ENCODE measurements at places on chromosomes 3 and 15. TPM values are rescaled to one million over a fixed set of nuclear protein-coding genes. Genes with fewer than 3 reads are reported as not detected.

INO80 gene
- 21.8 TPM for total RNA-seq

ADAMTS7 gene
- total RNA-seq: 0.43 TPM

CCDC54 gene
- total RNA-seq: not detected

C15orf62 gene
- 1.2 TPM for total RNA-seq

FANCD2 gene
- total RNA-seq: 60.8 TPM

UBAP1L gene
- 3.0 TPM for total RNA-seq

DNA sequence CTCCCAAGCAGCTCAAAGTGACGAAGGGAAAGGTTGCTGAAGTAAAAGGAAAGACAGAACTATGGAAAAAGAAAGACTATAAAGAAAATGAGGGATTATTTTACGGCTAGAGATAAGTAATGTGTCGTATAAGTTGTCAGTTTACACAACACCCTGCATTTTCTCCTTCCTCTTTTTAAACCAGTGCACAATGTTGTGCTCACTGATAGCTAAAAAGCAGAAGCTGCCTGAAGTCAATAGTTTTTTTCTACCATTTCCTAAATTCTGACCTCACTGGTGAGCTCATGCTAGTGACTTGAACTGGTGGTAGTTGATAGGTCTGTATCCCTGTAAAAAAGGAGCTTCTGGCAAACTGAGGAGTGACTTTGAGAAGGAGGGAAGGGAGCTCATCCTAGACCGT, 368.6 kb upstream of the GBE1 start:
- no peak overlapping the region for H3K27ac ChIP-seq
- no peaks in the 10 kb centered on the region for H3K4me1 ChIP-seq
- H3K36me3 ChIP-seq: no peaks in the 10 kb centered on the region
- no peaks in the 10 kb centered on the region for H3K27me3 ChIP-seq

DNA sequence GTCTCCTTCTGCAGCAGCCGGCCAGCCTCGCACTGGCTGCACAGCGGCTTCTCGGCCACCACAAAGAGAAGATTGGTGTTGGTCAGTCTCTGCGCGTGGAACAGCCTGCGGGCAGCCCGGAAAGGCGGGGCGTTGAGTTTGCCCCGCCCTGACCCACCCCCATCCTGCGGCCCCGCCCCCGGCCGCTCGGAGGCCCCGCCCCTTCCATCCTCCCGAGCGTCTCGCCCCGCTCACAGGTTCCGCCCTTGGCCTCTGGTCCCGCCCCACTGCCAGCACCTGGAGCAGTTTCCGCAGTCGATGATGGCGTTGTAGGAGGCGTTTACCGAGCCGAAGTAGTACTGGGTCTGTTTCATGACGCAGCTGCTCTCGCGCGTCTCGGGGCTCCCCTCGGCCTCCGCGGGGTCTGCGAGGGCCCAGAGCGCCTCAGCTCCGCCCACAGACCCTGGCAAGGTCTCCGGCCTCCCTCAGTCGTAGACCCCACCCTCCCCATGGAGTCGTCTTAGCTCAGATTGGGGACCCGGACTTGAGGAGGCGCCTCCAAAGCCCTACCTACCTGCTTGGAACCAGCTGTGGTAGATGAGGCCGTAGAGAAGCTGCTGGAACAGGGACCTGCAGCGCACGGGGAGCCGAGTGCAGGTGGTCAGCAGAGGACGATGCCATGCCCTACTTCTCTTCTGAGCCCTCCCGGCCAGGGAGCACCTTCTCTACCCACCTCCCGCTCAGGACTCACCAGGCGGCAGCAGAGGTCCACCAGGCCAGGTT, 5.9 kb upstream of the TMEM115 start:
- peak overlapping the region; percentile 64 for H3K27ac ChIP-seq
- peak overlapping the region; percentile 75 for H3K4me3 ChIP-seq
- DNase-seq: peak; percentile 96
- H3K36me3 ChIP-seq: no peaks in the 10 kb centered on the region

DNA sequence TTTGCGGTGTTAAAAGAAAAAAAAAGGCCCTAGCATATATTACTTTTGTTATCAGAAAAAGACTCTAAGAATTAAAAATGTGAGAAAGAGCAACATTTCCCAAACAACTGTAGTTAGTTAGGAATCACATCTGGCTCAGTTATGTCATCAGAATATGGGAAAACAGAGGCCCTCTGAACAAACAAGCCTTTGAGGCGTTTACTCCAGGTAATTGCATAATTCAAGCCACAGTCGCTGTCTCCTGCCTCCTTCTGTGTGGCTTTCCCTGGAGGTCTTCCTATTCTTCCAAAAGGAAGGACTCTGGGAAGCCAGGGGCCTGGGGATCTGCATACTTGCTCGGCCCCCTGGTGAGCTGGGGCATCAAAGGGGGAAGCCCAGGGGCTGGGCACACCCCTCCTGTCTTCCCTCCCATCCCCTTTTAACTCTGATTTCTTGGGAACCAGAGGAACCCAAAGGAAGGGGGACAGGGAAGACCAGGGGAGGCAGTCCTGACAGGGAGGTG, 3.7 kb upstream of the FAM107A start:
- DNase-seq: no peak
- H3K27me3 ChIP-seq: peaks cover 38% of the 10 kb centered on the region
- H3K36me3 ChIP-seq: no peaks in the 10 kb centered on the region
- peaks cover 14% of the 10 kb centered on the region for H3K4me1 ChIP-seq
- no peak overlapping the region for H3K27ac ChIP-seq

GRCh38 chr3:53089511-53089910, 40.7 kb downstream of the RFT1 start:
- no peaks in the 10 kb centered on the region for H3K27me3 ChIP-seq
- H3K4me3 ChIP-seq: no peak overlapping the region
- H3K4me1 ChIP-seq: no peaks in the 10 kb centered on the region

DNA sequence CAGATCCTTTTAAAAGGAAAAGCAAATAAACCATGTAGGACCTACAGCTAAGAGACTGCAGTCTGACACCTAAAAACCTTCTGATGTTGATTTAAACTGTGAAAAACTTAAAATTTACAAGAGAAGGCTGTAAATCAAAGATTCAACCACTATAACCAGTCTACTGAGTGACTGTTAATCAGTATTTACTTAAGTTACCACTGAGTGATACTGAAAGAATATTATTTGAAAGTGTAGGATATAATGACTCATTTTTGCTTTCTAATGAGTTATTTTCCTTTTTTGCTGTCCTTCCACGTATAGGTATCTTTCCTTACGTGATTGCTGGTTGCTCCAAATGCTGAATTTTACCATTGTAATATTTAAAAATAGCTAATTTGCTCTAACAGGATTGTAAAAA, 44.6 kb downstream of the RFX7 start:
- H3K4me1 ChIP-seq: peaks cover 8% of the 10 kb centered on the region
- H3K27ac ChIP-seq: no peak overlapping the region
- no peaks in the 10 kb centered on the region for H3K27me3 ChIP-seq
- H3K4me3 ChIP-seq: no peak overlapping the region
- DNase-seq: no peak
- peaks cover 7% of the 10 kb centered on the region for H3K36me3 ChIP-seq

DNA sequence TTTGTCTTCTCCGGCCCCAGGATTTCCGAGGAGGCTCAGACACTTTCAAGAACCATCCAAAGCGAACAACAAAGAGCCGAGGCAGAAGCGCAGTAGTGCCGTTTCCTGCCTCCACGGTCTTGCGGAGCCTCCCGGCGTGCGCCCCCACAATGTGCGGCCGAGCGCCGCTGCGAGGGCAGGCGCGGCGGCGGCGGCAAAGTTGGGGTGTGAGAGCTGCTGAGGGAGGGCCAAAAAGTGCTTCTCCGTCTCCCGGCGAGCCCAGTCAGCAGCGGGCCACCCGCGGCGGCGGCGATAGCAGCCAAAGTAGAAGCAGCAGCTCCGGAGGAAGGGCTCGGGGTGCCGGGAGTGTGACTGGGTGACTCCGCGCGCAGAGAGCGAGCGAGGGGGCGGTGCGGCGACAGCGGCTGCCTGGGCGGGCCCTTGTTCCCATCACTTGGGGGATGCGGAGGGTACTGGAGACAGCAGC, 749.1 kb downstream of the ROBO1 start:
- no peak for DNase-seq
- H3K27me3 ChIP-seq: peaks cover 7% of the 10 kb centered on the region
- H3K4me3 ChIP-seq: no peak overlapping the region
- no peaks in the 10 kb centered on the region for H3K4me1 ChIP-seq
- no peaks in the 10 kb centered on the region for H3K36me3 ChIP-seq

DNA sequence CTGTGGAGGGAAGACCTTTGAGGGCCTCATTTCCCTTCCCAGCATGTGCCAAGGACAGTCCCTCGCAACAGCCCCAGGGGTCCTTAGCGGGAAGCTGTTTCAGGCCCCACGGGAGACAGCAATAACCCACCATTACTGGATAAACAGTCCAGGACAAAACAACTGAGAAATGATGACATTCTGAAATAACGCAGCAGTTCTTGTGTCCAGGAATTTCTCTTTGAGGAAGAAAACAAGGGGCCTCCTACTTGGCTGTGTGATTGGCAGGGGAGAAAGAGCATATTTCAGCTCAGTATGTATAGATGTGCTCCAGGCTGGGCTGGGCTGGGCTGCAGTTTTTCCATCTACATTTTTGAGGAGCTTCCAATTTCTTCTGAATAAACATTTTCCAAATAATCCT, 82.2 kb upstream of the THBS1 start:
- DNase-seq: no peak
- peaks cover 49% of the 10 kb centered on the region for H3K4me1 ChIP-seq
- peaks cover 13% of the 10 kb centered on the region for H3K27me3 ChIP-seq

DNA sequence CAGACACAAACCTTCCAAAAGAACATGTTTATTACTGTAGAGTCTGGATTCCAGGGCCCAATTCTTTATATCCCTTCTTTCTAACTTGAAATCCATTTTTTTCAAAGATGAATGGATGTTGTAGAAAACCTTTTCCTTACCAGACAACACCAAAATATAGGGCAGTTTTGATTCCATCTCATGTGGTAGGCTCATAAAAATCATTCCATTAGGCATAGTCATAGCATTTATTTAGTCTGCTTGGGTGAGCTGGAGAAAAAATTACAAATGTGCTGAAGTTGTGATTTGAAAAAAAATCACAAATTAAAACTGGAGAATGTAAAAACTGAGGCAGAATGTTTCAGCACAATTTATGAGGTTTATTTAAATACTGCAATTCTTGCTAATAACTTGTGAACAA, 199.3 kb upstream of the TBC1D5 start:
- H3K36me3 ChIP-seq: no peaks in the 10 kb centered on the region
- no peak for DNase-seq
- peaks cover 35% of the 10 kb centered on the region for H3K27me3 ChIP-seq
- no peak overlapping the region for H3K4me3 ChIP-seq
- no peak overlapping the region for H3K27ac ChIP-seq

GRCh38 chr3:167837466-167837865, 101.9 kb downstream of the SERPINI1 start:
- no peak overlapping the region for H3K4me3 ChIP-seq
- H3K27me3 ChIP-seq: peaks cover 4% of the 10 kb centered on the region
- no peak for DNase-seq

DNA sequence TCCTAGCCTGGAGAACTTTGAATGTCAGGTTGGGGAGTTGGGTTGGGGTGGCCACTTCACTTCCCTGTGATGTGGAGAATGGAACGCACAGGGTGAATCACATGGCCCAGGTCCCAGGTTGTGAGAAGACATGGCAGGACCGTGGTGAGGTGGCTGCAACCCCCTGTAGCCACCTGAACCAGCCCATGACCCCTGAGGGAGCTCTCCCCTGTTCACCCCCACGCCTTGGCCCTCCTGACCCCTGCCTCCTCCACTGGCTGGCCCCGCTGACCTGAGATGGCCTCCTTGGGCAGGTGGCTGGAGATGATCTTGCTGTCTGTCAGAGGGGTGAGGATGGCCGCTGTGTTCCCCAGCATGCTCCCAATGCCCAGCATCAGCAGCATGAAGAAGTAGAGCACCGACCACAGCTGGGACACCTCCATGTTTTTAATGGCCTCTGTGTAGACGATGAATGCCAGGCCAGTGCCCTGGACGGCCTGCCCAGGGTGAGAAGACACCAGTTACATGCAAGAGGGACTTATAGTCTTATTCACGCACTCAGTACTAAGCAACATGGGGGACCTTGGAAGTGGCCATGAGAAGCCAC, 31.0 kb downstream of the SLC6A20 start:
- no peak overlapping the region for H3K27ac ChIP-seq
- DNase-seq: no peak
- H3K27me3 ChIP-seq: peaks cover 36% of the 10 kb centered on the region
- no peaks in the 10 kb centered on the region for H3K4me1 ChIP-seq
- H3K36me3 ChIP-seq: no peaks in the 10 kb centered on the region

DNA sequence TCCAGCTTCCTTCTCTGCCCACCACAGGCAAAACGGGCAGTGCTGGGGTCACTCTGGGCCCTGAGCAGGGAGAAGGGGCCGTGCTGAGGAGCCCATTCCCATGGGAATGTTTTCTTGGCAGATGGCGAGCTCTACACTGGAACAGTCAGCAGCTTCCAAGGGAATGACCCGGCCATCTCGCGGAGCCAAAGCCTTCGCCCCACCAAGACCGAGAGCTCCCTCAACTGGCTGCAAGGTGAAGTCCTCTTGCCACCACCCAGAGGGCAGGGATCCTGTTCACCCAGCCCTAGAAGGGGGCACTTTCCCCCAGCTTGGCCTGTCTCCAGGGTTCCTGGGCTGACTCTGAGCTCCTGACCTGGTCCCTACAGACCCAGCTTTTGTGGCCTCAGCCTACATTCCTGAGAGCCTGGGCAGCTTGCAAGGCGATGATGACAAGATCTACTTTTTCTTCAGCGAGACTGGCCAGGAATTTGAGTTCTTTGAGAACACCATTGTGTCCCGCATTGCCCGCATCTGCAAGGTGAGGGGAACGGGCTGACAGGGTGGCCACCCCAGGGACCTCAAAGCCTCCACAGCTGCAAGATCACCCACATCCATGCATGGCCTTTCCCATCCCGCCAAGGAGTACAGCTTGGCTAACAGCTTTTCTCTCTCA, 12.4 kb downstream of the CIB1 start:
- H3K27ac ChIP-seq: no peak overlapping the region
- H3K4me3 ChIP-seq: no peak overlapping the region
- peaks cover 17% of the 10 kb centered on the region for H3K36me3 ChIP-seq

- no peak for DNase-seq
- H3K36me3 ChIP-seq: no peaks in the 10 kb centered on the region
- no peak overlapping the region for H3K4me3 ChIP-seq
- no peaks in the 10 kb centered on the region for H3K4me1 ChIP-seq
These were observed 92.8 kb upstream of the DCBLD2 start for GRCh38 chr3:98994128-98994762.
